ENCODE measurements at places on chromosomes 5 and 9.

GRCh38 chr5:179805529-179806249 lies 977 bp downstream of the MGAT4B start:
- DNase-seq: peak; percentile 41

- DNase-seq: no peak
Observed at GRCh38 chr5:15600035-15600434, 100.1 kb downstream of the FBXL7 start.

DNA sequence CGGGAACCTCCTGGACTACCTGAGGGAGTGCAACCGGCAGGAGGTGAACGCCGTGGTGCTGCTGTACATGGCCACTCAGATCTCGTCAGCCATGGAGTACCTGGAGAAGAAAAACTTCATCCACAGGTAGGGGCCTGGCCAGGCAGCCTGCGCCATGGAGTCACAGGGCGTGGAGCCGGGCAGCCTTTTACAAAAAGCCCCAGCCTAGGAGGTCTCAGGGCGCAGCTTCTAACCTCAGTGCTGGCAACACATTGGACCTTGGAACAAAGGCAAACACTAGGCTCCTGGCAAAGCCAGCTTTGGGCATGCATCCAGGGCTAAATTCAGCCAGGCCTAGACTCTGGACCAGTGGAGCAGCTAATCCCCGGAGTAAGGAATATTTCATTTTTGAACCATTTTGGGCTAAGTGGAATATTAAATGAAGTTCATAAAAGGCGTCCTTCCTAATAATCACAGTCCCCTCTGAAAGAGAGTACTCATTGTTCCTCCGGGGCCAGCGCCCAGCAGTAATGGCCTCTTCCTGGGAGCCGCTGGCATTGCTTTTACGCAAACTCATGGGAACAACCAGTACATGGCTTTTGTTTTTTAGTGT lies 23.6 kb downstream of the QRFP start:
- DNase-seq: no peak

DNA sequence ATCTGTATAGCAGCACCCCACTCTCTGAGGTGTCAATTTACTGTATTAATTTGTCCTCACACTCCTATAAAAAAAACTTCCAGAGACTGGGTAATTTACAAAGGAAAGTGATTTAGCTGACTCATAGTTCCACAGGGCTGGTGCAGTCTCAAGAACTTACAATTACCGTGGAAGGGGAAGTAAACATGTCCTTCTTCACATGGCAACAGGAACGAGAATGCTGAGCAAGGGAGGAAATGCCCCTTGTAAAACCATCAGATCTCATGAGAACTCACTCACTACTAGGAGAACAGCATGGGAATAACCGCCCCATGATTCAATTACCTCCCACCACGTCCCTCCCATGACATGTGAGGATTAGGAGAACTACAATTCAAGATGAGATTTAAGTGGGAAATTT lies 602.6 kb downstream of the MTRR start:
- DNase-seq: no peak

DNA sequence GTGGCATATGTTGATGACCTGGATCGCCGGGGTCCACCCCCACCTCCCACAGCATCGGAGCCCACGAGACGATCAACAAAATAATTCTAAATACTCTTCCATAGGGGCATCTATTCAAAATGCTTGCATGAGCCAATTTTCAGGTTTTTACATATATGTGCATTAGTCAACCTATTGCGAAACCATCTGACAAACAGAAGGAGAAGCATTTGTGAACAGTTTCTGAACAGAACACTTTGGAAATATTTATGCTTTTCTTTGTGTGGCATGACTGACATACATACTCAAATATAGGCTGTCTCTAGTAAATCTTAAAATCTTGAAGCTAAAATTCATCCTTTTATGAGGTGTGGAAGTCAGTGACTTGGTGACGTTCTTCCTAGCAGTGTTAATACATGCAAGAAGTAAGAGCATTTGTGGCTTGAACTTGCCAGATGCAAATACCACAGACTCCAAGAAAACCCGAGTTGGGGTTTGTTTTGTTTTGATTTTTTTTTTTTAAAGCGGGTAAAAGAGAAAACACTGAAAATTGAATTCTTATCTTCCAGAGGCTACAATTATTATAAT lies 5.3 kb downstream of the GPR151 start:
- no peak for DNase-seq

All from neural crest cell (in vitro differentiated cells).